ENCODE measurements at places on chromosomes 2 and 18. TPM values are rescaled to one million over a fixed set of nuclear protein-coding genes. Genes with fewer than 3 reads are reported as not detected.

The GYPC gene
- total RNA-seq, result 267 TPM

The RUFY4 gene
- total RNA-seq, result not detected

The UGT1A9 gene
- total RNA-seq, result not detected

The LIMS4 gene
- 11.2 TPM for total RNA-seq

The OTOS gene
- not detected for total RNA-seq

All from pericardium fibroblast (primary cell).